Activated T-helper 9 cell treated with anti-CD3 and anti-CD28 coated beads, Interleukin-2, amount 50 U/mL, for 16 hours (primary cell): ENCODE measurements at places on chromosomes 11 and 22.

DNA sequence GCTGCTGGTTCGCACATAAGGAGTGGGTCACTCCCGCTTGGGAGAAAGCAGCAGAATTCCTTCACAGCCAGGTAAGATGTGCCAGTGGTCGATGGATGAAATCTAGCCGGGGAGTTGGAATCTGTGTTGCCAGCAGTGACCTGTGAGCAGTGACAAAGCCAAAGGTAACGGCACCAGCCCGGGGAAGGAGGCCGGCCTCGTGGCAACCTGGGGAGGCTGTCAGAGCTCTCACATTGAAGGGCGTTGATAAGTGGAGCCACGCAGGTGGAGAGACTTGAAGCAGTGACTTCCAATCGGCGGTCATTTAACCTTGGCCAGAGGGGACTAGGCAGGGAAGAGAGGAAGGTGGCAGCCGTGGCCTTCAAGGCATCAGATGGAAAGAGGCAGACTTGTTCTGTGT lies 58.8 kb downstream of the ARHGAP8 start:
- DNase-seq: no peak

- DNase-seq: no peak
Measured at GRCh38 chr11:96161307-96162089, 181.5 kb downstream of the MAML2 start.

DNA sequence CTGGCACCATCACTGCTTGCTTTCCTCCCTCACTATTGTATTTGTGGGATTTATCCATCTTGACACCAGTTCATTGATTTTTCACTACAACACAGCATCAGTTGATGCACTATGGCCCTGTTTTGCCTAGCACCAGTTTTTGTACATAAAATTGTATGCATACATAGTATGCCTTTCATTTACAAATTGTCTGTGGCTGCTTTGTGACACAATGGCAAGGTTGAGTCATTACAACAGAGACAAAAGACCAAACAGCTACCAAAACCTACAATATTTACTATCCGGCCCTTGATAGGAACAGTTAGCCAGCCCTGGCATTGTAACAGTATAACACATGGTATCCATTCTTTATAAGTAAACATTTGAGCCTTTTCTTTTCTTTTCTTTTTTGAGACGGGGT lies 150.3 kb downstream of the LDLRAD3 start:
- no peak for DNase-seq

DNA sequence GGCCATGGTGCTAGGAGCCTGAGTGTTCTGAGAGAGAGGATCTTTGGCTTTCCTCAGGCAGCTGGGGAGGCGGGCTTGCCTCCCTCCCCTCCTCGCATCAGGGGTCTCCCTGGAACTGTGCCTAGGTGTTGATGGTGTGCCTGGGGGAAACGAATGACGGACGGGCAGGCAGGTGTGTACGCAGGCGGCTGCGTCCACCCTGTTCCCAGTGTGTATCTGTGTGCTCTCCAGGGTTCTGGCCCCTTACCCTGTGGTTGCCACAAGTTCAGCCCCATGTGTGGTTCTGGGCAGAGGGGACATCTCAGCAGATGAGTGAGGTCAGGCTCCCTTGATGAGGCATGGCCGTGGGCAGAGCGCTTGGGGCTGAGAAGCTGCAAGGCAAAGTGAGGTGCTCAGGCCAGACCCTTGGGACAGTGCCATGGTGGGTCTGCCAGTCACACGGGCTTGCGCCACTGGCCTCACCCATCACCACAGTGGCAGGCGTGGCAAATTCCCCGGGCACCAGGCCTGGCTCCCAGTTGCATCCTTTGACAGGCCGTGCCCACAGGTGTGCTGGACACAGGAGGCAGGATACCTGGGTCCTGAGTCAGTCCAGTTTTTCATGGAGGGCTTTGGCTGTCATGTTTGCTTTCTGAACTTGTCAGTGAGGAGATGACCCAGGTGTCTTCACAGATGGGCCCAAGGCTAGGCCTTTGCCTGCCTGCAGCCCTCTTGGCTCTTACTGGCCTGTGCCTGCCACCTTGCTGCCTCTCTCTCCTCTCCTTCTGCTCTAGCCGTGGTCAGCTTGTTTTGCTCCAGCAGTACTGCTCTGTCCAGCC lies 27.3 kb downstream of the GNAZ start:
- DNase-seq: no peak

GRCh38 chr22:35746946-35747703 lies 29.5 kb downstream of the APOL5 start:
- no peak for DNase-seq

DNA sequence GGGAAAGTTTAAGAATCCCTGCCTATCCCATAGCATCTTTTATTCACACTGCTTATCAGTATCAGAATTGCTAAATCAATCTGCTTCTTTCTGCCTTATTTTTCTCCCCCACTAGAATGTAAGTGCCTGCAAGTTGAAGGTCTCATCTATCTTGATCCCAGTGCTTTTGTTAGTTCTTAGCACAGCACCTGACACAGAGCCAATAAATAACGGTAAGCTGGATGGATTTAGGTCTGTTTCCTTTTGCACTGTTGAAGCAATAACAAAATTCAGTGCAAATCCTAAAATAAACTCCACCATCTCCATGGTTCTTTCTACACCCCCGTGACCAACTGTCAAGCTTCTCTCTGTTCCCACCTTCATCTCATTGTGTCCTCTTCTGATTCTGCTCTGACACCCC lies 36.7 kb upstream of the CD44 start:
- no peak for DNase-seq

DNA sequence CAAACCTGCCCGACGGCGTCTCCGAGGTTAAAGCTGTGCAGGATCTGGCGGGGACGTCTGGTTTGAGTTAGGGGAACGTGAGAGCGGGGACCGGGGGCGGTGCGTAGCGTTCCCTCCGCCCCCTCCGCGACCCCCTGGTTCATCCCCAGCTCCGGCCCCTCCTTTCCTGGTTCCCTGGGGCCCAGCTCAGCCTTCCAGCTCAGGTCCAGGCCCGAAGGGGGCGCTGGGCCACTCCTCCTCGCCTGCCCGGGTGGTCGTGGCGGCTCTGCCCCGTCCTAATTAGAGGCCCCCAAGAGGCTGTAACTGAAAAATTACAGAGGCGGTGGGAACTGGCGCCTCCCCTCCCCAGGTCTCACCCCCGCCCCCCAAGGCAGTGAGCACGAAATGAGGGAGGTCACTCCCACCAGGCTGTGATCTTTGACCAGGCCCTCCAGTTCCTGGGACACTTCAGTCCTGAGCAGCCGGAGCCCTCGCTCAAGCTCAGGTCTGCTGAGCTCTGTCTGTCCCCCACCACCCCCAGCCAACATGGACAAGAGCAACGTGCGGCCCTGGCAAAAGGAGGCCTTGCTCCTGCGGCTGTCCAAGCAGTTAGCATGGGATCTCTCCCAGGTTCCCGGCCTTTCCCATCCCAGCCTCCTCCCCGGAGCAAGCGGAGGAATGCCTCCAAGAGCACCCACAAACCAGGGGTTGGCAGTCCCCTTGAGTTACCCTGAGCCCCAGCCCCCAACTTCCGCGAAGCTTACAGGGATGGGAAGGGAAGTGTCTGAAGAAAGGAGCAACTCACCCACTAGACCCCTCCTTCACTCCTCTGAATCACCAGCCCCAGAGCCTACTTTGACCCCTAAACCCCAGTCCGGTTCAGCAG lies 3.3 kb downstream of the CD248 start:
- DNase-seq: no peak

- DNase-seq: no peak
Measured at GRCh38 chr11:72780296-72781062, 13.4 kb downstream of the STARD10 start.

- DNase-seq: no peak
Measured at GRCh38 chr11:116813781-116814471, 9.2 kb downstream of the APOA4 start.

- peak; percentile 46 for DNase-seq
Measured at GRCh38 chr22:25362215-25362882, 142.9 kb downstream of the CRYBB2 start.

GRCh38 chr11:130096823-130097222 lies 27.1 kb downstream of the APLP2 start:
- DNase-seq: no peak

DNA sequence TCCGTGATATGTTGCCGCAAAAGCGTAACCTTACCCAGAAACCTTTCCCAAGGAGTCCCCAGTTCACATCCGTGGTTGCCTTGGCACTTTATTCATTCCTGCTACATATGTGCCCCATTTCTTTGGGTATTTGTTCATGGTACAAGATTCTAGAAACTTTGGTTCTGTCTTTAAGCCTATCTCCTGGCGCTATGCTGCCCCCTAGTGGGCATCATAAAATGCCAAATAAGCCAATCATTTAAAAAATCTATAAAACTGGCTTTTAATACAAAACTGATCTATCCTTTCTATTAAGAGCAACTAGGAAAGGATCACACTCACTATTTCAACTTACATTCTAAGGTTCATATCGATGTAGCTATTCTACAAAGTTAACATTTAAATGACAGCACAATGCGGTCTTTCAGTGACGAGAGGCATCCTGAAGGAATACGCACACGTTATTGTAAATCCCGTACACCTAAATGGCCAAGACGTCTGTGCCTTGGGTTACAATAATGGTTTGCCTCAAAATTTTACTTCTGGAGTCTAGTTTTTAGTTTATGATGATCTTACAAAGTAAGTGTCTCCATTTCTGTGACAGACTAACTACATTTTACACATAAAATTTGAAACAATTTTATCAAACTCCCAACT lies 16.2 kb downstream of the PIWIL3 start:
- DNase-seq: peak; percentile 25

DNA sequence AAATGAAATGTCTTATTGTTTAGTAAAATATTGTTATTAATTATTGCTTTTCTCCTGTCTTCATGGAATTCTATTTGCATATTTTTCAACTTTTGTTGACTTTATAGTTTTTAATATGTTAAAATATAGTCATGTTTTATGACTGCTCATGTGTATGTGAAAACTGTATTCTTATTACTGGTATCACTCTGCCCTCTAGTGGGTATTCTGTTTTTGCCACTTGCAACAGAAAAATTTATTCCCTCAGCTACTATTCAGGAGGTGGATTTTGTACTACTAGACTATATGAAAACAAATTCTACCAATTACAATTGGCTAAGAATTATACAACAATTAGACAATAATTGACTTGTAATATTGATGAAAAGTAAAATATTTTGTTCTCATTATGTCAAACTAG lies 45.0 kb downstream of the OR4C6 start:
- no peak for DNase-seq

DNA sequence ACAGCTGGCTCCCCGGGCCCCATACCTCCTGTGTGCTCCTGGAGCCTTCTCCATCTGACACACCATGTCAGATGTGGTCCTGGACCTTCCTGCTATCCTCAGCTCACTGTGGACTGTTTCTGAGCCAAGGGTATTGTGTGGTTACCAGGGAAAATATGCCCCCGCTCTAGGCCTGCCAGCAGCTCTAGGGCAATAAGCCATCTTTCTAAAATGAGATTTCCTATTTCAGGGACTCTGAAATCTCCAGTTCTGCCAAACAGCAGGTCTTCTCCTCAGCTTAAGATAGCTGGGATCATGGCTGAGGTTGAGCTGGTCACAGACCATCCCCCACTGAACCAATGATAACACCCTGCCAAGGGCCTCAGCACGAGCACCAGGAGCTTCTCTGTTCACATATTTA lies 227.6 kb downstream of the ST3GAL4 start:
- DNase-seq: no peak

DNA sequence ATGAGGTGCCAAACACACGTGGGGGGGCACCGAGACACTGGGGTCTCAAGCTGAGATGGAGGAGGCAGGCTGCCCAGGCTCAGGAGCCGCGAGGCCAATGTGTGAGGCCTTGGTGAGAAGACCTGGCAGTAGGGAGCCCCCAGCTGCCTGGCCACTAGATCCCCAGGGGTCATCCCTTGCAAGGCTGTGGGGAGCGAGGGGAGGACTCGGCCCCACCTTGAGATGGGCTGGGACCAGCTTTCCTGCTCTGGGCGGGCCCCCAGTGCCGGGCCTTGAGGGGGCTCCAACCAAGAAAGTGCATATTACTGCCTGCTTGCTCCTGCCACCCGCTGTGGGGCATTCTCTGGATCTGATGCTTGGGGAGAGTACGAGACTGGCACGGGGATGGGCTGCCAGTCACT lies 107.0 kb downstream of the CTTN start:
- no peak for DNase-seq
